G401 (cell line): ENCODE measurements at places on chromosomes 11 and 22. TPM values are rescaled to one million over a fixed set of nuclear protein-coding genes. Genes with fewer than 3 reads are reported as not detected.
A peak's percentile ranks its signal among the peaks of the same experiment; 100 is the strongest.

- no peak for DNase-seq
Observed at GRCh38 chr11:102599642-102600261, 25.4 kb downstream of the MMP20 start.

- no peak for DNase-seq
Observed at GRCh38 chr22:30167296-30167695, 79.3 kb downstream of the LIF start.

GRCh38 chr11:36215693-36216060, 73.5 kb downstream of the COMMD9 start:
- no peak for DNase-seq

DNA sequence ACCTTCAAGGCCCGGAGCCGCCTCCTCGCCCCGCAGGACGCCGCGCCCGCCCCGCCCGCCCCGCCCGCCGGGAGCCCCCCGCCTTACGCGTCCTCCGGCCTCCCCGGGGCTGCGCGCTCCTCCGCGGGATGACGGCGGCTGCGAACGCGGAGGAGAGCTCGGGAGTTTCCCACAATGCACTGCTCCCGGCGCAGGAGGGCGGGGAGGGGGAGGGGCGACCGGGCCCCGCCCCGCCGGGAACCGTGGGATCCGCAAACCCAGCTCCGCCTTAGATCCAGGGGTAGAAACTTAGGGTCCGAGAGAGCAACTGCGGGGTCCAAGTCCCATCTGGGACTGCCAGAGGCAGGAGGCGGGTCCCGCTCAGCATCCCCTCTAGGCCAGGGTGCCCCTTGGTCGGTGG, at the start of gene CEND1:
CEND1 (minus strand) TSS at position 148 of the 400 bp plus-strand sequence. CDS start 1,514 bp downstream, outside the sequence.
- peak; percentile 76 for DNase-seq

DNA sequence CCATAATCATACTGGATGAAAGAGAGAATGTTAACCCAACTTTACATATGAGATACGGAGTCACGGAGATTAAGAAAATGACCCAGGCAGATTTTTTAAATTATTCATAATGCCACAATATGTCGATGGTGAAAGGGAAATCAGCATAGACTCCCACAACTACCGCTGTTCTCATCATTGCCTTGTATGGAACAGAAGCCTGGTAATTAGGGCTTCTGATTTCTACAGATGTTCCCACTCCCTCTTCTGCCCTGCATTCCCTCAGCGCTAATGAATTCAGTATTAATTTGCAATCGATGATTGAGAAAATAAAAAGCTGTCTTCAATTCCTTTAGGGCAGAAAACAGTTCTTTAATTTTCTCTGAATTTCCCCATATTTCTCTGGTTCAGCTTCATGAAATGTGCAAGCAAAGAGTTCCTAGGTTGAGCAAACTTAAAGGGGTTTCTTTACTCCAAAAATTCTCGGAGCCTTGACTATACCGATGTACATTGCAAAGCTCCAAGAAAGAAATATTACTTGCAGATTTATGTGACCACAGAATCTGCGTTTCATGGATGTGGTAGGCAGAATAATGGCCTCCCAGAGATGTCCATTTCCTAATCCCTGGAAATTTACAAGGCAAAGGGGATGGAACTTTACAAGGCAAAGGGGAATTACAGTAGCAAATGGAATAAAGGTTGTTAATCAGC, 134.9 kb upstream of the ZC3H12C start:
- no peak for DNase-seq

SHANK2 gene
- not detected in 2 replicates for total RNA-seq

EHF gene
- total RNA-seq, result not detected in 2 replicates

OR6T1 gene
- total RNA-seq, result not detected in 2 replicates
